ENCODE measurements at places on chromosomes 3 and 15.

GRCh38 chr15:98723195-98723594 lies 74.9 kb downstream of the IGF1R start:
- no peak for DNase-seq

DNA sequence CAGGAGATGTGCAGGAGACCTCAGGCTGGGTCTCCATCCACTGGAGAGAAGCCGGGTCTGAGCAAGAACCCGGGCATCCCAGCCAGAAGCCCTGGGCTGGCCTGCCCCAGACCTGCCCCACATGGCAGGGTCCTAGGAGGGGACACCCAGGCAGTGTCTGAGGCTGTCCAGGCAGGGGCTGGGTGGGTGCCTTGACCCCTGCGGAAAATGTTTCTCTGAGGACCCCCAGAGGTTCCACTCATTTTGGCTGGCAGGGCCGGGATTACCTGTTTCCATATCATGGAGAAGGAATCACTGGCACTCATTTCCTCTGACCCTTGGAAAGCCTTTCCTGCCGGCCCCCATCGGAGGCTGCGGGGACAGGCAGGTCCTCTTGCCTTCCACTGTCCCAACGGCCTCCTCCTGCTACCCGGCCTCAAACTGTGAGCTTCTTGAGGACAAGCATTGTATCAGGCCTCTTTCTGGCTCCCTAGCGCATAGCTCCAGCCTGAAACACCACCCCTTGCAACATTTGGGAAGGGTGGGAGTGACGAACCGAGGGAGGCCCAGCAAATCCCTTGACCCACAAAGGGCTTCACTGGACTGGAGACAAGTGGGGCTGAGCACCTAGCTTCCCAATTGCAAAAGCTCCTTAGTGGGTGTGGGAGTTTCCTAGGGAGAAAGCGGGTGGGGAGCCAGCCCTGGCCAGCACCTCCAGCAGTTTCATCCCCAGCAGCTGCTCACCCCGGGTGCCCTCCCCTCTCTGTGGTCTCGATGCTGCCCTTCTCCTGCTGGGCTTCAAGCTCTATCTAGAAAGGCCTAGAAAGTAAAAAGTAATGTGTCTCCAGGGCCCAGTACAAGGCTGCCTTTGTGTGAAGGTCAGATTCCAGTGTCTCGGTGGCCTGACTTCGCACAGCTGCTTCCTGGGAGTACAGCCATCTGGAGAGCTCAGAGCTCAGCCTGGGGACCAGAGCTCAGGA lies 29.7 kb downstream of the ACSBG1 start:
- no peak for DNase-seq

DNA sequence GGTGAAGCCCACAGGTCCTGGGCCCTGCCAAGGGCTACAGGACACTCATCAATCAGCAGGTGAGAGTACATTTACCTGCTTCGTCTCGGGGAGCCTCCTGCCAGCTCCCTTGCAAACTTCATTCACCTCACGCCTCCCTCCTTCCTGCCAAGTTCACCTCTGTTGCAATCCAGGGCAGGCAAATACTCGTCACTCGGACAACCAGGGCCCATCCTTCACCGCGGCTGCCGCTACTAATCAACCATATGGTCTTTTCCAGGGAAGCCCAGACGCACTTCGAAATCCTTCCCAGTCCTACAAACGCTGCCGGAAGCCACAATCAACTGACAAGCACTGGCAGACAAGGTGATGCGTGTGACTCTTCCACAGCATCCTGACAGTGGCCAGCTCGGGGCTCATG lies 200.7 kb upstream of the NSMCE3 start:
- no peak for DNase-seq

- no peak for DNase-seq
These were observed 43.1 kb downstream of the PDE8A start for GRCh38 chr15:85024509-85025336.

DNA sequence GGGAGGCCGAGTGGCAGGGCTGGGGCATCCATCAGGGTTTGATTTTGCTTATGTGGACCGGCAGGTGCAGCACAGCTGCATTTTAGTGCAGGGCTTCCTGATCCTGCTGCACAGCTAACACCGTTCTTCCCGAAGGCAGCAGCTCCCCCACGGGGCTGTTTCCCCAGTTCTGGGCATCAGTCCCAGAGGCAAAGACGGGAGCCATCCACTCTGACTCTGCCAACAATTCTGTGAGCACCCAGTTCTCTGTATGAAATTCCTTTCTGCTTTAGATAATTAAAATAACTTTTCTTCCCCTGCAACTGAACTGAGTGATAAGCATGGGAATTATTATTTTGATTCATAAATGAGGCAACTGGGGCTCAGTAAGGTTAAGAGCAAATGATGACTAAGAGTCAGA lies 262.9 kb upstream of the ATP10A start:
- no peak for DNase-seq

Data from fibroblast of the conjunctiva (primary cell).